Articular chondrocyte of knee joint (primary cell): ENCODE measurements at places on chromosomes 2 and 18. TPM values are rescaled to one million over a fixed set of nuclear protein-coding genes. Genes with fewer than 3 reads are reported as not detected.

KCNK3 gene
- under 0.01 and 0.11 TPM in 2 replicates for total RNA-seq

SLC16A14 gene
- 1.6 and 2.3 TPM in 2 replicates for total RNA-seq

ABCB11 gene
- not detected in 2 replicates for total RNA-seq

NETO1 gene
- total RNA-seq = not detected in 2 replicates

DOK6 gene
- 0.76 and 1.0 TPM in 2 replicates for total RNA-seq

ANKRD36 gene
- total RNA-seq = 38.7 and 52.5 TPM in 2 replicates

FER1L5 gene
- 0.54 and 0.91 TPM in 2 replicates for total RNA-seq
